ENCODE measurements at places on chromosomes 5 and 9.

GRCh38 chr5:124906339-124907097 lies 160.1 kb upstream of the ZNF608 start:
- DNase-seq, result peak; percentile 32

GRCh38 chr5:179836225-179837019 lies 15.7 kb downstream of the SQSTM1 start:
- DNase-seq, result no peak

DNA sequence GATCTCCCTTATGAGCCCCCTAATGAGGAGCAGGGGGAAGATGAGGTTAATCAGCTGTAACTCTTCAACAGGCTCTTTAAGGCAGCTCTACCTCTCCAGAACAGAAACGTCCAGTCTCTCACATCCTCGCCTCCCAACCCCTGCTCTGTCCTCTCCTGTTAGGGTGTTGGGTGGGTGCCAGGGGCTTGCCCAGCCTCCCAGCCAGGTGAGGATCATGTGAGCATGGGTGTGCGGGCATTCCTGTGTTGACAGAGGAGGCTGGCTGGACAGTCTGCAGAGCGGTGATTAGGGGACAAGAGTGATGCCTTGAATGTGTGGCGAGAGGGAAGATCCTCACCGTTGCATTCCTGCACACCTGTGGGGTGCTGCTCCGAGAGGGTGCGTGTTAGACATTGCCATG lies 51.7 kb downstream of the CCDC180 start:
- DNase-seq, result no peak

GRCh38 chr5:127967983-127968592 lies 115.5 kb upstream of the SLC12A2 start:
- peak; percentile 78 for DNase-seq

DNA sequence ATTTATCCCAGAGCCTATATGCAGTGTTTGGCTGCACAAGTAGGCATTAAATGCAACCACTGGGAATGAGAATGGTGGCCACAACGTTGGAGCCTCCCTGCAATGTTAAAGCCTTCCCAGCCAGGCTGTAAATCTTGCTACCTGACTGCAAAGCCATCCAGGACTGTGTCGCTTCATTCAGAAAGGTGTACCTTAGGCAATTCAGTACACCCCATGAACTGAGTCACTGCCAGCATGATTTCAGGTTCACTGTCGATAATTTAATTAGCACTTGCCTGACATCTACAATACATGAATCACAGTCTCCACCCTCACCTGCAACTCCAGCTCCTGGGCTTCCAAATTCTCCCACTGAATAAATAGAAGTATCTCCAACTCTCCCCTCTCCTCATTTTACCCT lies 108.4 kb downstream of the SLIT3 start:
- peak; percentile 43 for DNase-seq

GRCh38 chr5:6201631-6202030 lies 176.7 kb downstream of the MED10 start:
- no peak for DNase-seq

- DNase-seq, result peak; percentile 34
Observed at GRCh38 chr5:169945831-169946261, 34.4 kb downstream of the INSYN2B start.

- DNase-seq, result peak; percentile 11
Observed at GRCh38 chr9:111148052-111149017, 110.1 kb upstream of the LPAR1 start.

GRCh38 chr5:101102506-101102905 lies 199.4 kb upstream of the ST8SIA4 start:
- DNase-seq, result peak; percentile 1

GRCh38 chr9:346111-346571 lies 131.5 kb downstream of the DOCK8 start:
- DNase-seq, result no peak

DNA sequence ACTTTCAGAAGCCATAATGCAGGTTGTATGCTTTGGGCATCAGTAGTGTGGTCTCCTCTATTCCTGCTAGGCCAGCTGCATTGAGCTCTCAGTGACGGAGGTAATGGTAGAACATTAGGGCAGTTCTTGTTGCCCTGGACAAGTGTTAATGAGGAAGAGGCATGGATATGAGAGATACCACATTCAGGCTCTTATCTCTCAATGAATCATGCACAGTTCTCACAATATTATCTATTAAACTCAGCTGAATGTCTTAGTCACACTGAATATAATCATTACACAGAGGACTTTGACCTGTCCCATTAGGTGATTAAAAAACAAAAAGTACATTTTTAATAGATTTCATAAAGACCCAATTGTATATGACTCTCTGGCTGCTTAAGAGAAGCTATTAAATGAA lies 76.6 kb upstream of the SSBP2 start:
- DNase-seq, result no peak

GRCh38 chr5:55338092-55338613 lies 30.4 kb downstream of the MTREX start:
- DNase-seq, result no peak

DNA sequence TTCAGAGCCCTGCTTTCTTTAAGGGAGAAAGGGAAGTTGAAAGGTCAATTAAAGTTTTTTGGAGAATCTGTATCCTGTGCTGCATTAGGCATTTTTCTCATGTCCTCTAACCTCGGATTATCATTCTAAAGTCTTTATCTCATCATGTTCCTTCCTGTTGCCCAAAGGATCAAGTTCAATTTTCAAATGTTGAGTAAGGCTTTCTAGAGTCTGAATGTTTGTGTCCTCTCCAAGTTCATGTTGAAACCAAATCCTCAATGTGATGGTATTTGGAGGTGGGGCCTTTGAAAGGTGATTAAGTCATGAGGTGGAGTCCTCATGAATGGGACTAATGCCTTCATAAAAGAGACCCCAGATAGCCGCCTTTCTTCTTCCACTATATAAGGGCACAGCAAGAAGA lies 20.2 kb upstream of the TNC start:
- peak; percentile 26 for DNase-seq

DNA sequence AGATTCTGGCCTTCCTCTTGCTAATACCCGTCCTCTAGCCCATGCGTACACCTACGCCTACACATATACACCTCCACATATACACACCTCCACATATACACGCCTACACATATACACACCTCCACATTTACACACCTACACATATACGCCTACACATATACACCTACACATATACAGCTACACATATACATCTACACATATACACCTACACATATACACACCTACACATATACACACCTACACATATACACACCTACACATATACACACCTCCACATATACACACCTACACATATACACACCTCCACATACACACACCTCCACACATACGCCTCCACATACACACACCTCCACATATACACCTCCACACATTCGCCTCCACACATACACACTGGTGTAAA lies 27.2 kb downstream of the AK3 start:
- DNase-seq, result no peak

DNA sequence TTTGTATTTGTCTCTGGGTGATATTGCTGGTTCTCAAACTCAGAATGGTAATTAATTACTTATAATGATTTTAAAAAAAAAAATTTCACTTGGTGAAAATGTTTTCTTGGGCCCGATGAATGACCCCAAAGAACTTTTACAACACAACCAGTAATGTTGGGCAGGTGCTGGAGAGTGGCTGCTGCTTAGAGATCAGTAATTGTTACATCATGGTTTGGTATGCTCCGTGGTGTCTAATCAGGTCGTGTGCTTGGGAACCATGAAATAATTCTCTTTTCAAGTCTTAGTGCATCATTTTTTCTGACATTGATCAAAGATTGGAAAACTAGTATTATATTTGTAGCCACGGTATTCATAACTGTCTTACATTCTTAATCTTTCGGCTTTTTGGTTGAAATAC lies 29.3 kb downstream of the PCBD2 start:
- no peak for DNase-seq

DNA sequence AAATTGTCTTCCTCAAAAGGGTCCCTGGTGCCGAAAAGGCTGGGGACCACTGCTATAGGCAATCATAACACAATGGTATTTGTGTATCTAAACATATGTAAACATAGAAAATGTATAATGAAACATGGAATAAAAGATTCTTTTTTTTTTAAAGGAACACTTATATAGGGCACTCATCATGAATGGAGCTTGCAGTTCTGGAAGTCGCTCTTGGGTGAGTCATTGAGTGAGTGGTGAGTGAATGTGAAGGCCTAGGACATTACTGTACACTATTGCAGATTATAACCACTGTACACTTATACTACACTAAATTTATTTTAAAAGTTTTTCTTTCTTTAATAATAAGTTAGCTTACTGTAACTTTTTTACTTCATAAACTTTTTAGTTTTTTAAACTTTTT lies 176.4 kb downstream of the ARRDC3 start:
- DNase-seq, result peak; percentile 71

DNA sequence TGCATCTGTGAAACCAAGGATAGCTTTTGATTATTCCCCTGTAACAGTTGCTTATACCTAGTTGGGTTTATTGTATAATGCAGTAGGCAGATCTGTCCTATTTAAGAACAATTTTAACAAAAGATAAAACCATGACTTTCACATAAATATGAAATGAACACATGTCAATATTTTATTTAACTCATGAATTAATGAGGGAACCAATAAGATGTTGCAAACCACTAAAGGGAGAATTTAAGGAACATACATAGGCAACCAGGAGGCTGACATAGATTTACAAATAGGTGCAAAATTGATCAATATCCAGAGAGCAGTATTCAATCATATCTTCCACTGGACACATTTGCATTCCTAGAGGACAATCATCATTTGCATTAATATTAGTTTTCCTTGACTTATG lies 280.0 kb upstream of the BRINP1 start:
- no peak for DNase-seq

All from mammary epithelial cell (primary cell).